ENCODE measurements at places on chromosomes 1 and 21. TPM values are rescaled to one million over a fixed set of nuclear protein-coding genes. Genes with fewer than 3 reads are reported as not detected.

The HENMT1 gene
- 3.1 TPM for polyA plus RNA-seq

The HSPA13 gene
- 7.9 TPM for polyA plus RNA-seq

The LRRC8C gene
- polyA plus RNA-seq = 2.6 TPM

The AQP10 gene
- polyA plus RNA-seq = not detected

The ADORA3 gene
- polyA plus RNA-seq = 3.1 TPM

The ESPN gene
- 112 TPM for polyA plus RNA-seq

The SLC26A9 gene
- 5.9 TPM for polyA plus RNA-seq

The SPATA46 gene
- not detected for polyA plus RNA-seq

GRCh38 chr1:235513495-235514366, 9.5 kb upstream of the B3GALNT2 start:
- no peak for DNase-seq

GRCh38 chr1:70003211-70003908, 202.0 kb downstream of the LRRC40 start:
- no peak for DNase-seq

GRCh38 chr1:162028726-162029125, 5.1 kb upstream of the OLFML2B start:
- no peak for DNase-seq

DNA sequence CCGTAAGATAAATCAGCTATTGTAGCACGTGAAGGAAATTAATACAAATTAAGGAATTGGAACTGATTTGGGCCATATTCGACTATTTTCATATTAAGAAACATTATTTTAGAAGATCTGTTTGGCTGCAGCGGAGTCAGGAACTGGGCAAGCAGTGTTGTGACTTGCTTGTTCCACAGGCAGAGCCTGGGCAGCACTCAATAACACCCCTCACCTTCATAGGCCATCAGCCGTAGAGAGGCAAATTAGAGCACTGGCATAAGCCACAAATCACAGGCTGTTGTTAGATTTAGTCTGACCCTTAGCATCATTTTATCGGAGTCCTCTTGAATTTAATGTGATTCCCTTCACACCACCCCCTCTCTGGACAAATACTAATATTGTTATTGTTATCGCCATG, 72.8 kb downstream of the PBX1 start:
- DNase-seq = no peak

DNA sequence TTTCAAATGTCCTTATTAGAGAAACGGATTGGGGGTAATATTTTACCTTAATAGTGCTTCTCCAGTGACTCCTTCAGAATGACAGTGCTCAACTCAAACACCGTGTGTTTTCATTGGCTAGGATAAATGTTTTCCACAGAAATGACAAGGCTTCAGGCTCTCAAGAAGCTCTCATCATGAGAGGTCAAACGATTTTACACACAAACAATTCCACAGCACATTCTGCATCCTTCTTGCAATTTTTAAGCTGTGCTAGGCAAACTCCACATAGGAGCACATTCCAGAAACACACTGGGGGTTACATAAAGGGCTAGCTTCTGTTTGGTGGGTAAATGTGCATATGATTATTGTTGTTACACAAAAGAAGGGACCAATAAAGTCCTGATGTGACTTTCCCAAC, 75.5 kb upstream of the IPO9 start:
- DNase-seq = no peak

- DNase-seq = no peak
Observed at GRCh38 chr1:119045096-119045746, 57.1 kb upstream of the TBX15 start.

- no peak for DNase-seq
Observed at GRCh38 chr21:43613755-43614638, 45.3 kb downstream of the HSF2BP start.

DNA sequence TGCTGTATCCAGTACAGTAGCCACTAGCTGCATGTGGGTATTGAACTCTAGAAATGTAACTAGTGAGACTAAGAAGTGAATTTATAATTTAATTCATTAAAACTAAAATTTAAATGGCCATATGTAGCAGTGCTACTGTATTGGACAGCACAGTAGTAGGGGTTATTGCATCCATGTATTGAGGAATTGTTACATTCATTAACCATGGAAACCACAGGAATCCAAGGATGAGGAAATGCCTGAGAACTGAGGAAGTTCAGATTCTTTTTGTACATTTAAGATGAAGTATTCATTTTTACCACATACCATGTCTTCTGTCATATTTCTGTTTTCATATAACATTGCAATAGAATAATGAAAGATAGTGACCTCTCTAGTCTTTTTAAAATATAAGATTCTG, 2.6 kb downstream of the MTF2 start:
- DNase-seq = no peak

GRCh38 chr1:8706995-8707396, 110.4 kb downstream of the RERE start:
- DNase-seq = peak; percentile 90

- DNase-seq = no peak
Observed at GRCh38 chr1:222893255-222893654, 78.4 kb downstream of the DISP1 start.

DNA sequence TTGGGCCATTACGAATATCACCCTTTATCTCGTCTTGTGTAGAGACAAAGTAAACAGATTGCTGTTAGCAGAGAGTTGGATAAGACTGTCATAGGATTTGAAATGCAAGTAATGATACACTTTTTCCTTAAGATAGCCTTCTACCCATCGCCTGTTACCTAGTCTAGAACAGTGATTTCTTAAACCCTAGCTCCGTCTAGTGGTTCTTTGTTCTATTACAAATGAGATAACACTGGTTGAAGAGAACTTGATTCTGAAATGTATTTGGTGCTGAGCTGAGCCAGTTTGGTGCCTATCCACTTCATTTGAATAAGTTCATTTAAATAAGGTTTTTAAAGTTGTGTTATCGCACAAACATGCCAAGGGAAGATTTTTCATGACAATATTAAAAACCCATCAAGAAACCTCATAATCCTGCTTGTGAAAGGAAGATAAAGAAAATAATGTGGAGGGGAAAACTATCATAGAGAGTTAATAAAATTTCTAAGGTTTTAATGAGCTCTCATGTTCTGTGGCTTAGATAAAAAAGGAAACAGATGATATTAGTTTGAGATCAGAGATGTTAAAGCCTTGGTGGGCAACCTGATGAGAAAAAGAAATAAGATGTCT, 1.5 kb upstream of the KCNH1 start:
- DNase-seq = peak; percentile 79

- no peak for DNase-seq
Observed at GRCh38 chr1:200795156-200795555, 56.5 kb downstream of the CAMSAP2 start.

- DNase-seq = no peak
Observed at GRCh38 chr1:185479796-185480195, 162.8 kb upstream of the IVNS1ABP start.

DNA sequence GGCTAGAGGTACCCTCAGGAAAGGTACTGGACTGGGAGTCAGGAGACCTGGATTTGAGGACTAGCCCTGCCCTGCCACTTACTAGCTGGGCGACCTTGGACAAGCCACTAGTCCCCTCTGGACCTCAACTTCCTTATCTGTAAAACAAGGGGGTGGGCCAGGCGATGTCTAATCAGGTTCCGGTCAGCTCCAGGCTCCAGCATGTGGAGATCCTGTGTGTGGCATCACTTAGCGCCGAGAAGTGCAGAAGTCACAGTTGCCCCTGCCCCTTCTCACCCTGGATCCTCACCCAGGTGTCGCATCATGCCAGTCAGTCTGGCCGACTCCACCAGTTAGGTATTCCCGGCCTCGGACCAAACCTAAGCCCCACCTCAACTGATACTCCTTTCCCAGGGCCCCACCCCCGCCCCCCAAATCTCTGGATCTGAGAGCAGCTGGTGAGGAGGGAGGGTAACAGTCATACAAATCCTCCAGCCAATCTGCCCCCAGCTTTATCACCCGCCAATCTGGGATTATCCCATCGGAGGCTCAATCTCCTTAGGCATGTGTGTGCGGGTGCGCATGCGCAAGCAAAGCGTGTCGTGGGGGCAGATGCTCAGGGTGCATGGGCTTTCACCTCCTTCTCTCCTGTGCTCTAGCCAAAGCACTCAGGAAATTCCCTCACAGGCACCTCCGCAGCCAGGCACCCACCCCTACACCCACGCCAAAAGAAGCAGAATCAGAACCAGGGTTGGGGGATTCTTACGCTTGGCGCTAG, 5.4 kb downstream of the CELF3 start:
- no peak for DNase-seq

- no peak for DNase-seq
Observed at GRCh38 chr1:232227306-232227705, 402.6 kb downstream of the SIPA1L2 start.

GRCh38 chr1:83499998-83500397, 498.9 kb downstream of the TTLL7 start:
- no peak for DNase-seq

DNA sequence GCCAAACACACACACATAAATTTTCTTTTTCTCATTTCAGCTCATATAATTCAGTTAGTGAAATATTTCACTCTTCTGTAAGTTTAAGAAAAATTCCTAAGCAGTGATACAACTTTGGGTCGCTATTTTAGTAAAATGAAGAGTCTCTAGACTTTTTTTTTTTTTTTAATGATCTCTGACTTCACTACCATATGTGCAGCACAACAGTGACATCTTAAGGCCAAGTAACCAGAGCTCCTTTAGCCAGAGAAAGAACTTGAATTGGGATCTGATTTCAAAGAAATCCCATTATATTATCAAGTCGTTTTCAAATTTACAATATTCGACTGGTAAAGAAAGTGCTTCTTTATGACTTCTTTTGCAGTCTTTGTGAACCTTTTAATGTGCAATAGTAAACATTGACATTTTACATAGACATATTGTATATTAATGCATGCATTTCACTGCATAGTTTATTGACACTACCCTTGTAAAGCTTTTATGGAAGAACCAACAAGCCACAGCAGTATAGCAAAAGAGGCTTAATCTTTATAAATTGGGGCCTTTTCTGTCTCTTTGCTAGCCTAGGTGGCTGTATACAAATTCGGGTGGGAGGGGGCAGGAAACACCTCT, 62.2 kb downstream of the LRRC40 start:
- DNase-seq = no peak

- DNase-seq = no peak
Observed at GRCh38 chr1:6967431-6968111, 182.3 kb downstream of the CAMTA1 start.

- no peak for DNase-seq
Observed at GRCh38 chr1:161480381-161481035, 24.7 kb upstream of the FCGR2A start.

DNA sequence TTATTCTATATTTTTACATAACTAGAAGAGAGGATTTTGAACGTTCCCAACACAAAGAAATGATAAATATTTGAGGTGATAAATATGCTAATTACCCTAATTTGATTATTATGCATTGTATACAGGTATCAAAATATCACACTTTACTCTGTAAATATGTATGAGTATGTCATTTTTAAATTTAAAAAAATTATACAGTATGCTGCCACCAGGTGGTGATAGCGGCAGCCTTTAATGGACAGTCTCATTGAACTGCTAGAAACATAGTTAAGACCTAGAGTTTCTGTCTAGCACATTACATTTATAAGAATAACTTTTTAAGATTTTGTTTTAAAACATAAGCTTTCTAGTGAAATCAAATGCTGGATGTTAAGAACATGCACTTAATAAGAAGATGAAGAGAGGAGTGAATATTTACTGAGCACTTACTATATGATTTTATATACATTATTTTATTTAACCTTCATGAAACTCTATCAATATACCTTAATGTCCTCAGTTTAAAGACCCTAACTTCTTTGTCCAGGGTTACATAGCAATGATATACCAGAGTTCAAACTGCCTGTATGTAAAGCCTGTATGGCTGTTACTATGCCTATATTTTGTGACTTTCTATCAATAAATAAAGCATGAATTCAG, 207.1 kb downstream of the NUF2 start:
- DNase-seq = no peak

GRCh38 chr1:116777831-116778830, 23.9 kb downstream of the CD2 start:
- DNase-seq = peak; percentile 2

DNA sequence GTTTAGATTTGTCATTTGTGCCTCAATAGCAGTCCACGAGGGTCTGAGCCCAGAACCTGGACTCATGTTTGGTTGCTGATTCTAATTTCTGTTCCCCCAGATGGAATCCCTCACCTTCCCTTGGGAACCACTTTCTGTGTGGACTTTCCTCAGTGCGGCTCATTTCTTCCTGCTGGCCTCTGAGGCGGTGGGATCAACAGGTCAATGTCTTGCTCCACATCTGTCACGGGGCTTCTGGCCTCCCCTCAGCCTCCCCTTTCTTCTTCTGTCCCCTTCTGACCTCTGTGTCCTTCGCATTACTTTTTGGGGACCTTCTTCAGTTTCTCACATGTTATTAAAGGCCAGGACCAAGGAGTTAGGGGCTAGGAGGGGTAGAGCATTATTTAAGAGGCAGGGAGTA, 49.2 kb upstream of the PRELP start:
- no peak for DNase-seq

Measured in kidney (tissue), 22 donors.